Hematopoietic multipotent progenitor cell treated with erythropoietin and hydrocortisone succinate and interleukin-3 and kit ligand, for 4 days (in vitro differentiated cells): ENCODE measurements at places on chromosomes 11 and 22.

DNA sequence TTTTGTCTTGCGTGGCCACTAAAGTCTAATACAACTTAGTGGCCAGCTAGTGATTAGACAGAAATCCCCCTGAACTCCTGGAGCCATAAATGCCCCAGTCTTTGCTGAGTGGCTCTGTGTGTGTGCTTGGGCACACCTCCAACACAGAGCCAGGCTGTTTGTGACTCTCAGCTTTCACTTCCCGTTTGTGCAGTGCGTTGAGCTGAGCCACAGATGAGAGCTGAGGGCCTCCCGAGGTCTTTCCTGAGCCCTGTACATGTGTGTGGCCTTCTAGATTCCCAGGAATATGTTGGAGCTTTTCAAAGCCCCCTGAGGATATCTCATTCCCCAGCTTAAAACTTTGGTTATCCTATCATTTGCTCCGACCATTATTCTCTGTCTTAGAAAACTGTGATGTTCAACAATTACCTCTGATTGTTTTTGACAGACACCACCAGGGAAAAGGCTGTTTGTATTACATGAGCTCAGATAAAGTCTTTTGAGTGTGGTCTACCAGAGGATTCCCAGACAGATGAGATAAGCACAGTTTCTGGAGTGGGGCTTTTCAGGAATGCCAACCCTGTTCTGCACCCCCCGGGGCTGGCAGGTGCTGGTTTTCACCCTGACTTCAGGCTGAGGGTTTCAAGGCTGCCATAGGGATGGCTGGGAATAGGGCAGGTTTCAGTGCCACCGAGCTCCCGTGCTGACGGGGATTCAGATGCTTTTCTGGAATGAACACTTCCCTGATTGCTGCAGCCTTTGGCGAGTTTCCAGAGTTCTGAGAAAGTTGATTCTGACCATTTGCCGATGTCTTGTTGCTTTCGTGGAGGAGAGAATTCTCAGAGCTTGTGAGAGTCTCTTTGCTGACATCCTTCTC lies 23.8 kb downstream of the IGHMBP2 start:
- DNase-seq = no peak

DNA sequence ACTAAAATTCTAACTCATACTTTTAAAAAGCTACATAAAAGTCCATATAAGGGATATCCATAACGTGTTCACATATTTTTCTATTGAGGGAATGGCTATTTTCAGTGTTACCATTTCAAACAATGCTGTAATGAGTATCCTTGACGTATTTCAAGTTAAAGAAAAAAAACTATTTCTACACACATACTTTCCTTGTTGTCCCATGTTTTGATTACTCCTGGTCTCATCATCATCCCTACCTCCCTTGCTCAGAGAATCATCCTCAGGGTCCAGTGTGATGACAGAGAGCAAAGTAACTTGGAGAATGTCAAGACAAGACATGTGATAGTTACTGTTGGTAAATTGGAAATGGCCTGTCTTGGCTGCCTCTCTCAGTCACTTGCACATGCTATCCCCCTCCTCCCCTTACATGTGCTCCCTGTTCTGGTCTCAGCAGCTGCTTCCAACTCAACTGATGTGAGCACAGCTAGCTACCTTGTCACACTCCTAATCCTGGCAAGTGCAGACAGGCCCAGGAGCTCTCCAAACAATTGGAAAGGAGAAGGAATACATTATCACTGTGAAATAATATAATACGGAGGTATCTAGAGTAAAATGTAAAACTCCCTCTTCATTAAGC lies 21.8 kb downstream of the NUMA1 start:
- no peak for DNase-seq

- peak; percentile 47 for DNase-seq
These were observed 14.8 kb downstream of the CHKA start for GRCh38 chr11:68106165-68106940.

DNA sequence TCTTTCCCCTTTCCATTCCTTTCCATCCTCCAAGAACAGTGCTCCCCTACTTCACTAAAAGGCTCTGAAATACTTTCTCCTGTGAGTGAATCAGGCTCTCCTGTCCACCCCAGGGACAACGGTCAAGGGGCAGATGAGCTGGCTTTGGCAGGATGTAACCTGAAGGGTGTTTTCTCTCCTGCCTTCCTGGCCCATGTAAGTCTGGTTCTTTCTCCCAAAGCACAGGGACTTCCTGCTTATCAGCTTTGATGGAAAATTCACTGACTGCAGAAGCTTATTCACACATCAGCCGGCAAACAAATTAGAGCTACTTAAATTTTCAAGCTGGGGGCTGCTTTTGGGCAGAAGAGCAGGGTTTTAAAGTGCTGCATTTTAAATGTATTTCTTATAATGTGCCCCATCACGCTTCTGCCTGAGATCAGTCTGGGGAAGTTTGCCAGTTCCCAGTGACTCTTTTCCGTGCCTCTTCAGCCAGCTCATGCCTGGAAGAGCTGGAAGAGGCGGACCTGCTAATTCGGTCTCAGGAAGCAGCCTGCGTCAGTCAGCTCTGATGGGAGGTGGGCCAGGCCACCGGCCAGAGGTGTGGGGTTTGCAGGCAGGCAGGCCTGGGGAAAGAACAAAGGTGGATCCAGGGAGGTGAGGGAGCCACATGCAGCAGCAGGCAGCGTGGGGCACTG lies 140.4 kb upstream of the TBCEL start:
- no peak for DNase-seq

- peak; percentile 63 for DNase-seq
These were observed 22.5 kb downstream of the CABP7 start for GRCh38 chr22:29742326-29742725.

- DNase-seq = no peak
These were observed 578 bp upstream of the NUP160 start for GRCh38 chr11:47848700-47849155.

DNA sequence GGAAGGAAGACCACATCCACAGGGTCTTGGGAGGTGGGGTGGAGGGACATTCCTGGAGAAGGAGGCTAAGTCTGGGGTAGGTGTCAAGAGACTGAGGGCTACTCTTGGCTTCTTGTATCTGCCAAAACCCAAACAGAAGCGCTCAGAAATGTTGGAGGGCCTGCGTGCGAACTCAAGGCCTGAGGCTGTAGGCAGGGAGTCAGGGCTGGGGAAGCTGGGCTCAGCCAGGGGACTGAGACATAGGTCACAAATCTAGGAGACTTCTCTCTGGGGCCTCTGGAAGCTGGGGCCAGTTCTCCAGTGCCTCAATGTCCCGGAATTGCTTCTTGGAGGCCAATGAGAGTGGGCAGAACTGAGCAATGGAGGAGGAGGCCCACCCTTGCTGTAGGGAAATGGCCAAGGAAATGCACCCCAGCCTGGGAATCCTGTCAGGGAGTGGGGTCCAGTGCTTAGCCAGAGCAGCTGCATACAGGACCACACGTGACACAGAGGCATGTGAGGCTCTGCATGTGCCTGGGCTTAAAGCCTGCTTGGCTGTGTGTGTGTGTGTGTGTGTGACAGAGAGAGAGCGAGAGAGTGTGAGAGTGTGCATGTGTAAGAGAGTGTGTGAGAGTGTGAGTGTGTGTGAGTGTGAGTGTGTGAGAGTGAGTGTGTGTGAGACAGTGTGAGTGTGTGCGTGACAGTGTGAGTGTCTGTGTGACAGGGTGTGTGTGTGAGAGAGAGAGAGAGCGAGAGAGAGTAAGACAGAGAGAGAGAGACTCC lies 141.3 kb downstream of the ST3GAL4 start:
- no peak for DNase-seq

DNA sequence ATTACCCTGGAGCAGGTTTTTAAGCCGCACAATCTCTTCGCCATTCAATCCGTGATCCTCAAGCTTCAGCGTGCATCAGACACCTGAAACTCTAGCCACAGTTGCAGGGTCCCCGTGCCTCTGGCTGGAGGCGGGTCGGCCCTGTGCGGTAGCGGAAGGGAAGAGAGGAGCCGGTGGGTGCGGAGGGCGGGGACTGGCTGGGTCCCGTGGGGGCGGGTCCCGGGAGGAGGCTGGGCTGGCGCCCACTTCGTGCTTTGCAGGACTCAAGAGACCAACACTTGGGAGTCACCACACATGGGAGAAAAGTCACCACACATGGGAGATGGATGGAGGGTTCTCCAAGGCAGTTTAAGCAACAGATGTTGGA lies 772 bp downstream of the C22orf15 start:
- DNase-seq = peak; percentile 69

DNA sequence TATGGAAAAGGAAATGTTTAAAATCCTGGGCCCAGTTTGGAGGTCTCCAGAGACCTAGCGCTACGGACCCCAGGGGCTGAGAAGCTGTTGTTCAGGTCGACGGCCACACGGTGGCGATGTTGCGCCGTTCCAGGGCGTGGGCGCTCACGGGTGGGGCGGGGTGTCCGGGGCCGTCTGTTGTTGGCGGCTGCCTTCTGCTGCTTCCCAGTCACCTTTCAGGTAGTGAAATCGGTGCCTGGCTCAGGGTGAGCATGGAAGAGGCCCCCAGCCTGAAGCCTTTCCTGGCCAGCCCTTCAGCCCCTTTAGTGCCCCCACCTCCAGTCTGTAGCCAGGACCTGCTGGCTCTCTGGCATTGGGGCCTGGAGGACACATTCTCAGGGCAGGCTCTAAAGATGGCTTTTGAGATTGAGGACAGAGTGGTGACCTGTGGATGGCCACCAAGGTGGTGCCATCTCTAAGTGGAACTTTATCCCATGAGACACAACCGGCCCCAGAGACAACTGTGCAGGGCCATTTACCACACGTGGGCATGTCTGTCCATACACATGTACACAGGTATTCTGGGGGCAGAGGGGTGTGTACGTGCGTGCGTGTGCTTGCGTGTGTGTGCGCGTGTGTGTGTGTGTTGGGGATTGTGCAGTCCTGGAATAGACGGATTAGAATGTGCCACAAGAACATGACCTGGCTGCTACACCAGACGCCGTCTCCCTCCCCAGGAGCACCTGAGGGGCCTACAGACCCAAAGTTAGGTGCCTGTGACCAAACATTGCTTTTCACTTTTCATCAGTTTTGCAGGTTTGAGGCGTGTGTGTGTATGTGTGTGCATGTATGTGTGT lies 53.8 kb downstream of the ST14 start:
- peak; percentile 74 for DNase-seq

GRCh38 chr11:78564490-78565467 lies 9.9 kb downstream of the NARS2 start:
- peak; percentile 92 for DNase-seq

DNA sequence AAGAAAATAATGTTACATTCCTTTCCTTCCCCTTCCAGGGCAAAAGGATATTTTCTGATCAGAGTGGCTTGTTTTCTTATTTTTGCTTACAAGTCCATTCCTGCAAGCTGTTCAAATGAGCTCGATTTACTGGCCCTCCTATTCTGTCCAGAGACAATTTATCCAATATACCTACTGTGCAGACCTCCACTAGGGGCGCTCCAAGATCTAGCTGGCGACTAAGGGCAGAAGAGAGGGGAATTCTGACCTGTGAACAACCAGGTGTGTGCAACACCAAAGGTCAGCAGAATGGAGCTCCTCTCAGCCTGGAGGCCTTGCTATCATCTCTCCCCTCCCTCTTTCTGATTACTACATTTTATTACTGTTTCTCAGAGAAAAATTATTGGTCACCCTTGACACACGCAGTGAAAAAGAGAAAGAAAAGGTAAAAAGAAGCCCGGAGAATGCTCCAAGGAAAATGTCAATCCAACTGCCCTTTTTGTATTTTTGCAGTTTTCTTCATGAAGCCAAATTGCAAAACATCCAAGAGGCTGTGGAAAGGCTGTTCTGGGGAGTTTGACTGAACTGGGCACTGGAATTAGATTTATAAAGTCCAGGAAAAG lies 3.2 kb downstream of the SEZ6L start:
- DNase-seq = peak; percentile 62

DNA sequence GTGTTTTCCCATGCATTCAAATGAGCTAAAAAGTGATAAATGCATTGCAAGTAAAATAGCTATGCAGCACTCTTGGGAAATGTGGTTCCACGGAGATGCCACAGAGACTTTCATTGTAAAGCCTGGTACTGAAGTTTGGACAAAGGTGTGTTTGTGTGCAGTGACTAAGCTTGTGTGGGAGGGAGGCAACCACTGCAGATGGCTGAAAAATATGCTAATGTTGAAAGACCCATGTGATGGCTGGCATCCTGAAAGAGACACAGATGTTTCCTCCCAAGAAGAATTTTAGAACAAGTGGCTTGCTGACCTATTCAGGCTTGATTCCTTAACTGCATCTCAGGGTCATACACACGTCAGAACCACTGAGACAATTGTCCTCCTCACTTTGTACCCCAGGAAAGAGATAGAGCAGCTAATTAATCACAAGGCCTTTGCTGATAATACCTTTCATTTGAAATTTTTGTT lies 73.8 kb downstream of the FAM76B start:
- DNase-seq = peak; percentile 72

DNA sequence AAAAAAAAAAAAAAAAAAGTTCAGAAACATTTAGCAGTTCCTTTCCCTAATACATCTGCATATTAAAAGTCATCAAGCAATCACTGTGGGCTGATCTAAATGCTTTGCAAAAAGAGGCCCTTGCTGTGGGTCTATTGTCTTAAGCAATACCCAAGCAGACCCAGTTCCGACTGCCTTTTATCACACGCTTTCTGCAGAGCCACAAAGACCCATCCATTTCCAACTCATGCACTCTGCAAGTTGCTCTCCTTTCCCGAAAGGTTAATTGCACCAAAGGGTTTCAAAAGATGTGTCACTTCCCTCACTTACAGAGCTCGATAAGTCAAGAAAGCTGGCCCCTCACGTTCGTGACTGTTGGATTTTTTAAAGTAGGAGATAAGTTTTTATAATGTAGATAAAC lies 138.9 kb downstream of the MPPED1 start:
- DNase-seq = no peak

GRCh38 chr11:134349802-134350355 lies 18.1 kb downstream of the GLB1L2 start:
- no peak for DNase-seq

- DNase-seq = no peak
These were observed 236.5 kb upstream of the ISX start for GRCh38 chr22:34829485-34829884.

DNA sequence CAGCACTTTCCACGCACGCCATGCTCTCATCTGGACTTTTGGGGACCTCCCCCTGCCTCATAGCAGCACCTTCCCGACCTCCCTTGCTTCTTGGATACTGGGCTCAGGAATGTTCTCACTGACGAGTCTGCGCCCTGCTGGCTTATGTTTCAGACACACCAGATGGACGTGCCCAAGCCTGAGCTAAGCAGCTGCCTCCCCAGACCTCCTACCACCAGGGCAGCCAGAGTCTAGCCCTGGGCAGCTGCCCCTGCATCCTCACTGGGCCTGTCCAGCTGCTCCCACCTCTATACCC lies 13.2 kb upstream of the RGL4 start:
- no peak for DNase-seq

DNA sequence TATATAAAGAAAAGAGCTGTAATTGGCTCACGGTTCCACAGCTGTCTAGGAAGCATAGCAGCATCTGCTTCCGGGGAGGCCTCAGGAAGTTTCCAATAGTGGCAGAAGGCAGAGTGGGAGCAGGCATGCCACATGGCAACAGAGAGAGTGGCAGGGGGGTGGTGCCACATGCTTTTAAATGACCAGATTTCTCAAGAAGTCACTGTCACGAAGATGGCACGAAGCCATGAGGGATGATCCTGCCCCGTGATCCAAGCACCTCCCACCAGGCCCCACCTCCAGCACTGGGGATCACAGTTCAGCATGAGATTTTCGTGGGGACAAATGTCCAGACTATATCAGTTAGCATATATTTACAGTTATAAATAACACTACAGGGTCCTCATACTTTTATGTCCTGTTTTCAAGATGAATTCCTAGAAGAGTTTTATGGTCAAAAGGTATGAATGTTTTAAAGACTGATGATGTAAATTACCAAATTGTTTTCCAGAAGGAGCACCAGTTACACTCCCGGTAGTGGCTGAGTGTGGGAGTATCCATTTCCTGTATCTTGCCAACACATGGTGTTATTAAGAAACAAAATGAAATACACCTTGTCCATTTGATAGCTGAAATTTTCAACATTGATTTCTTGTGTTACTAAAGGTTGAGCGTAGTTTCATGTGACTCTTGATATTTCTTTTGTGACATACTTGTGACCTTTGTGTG lies 19.2 kb downstream of the FAM118A start:
- no peak for DNase-seq
